Activated CD4-positive, alpha-beta T cell treated with anti-CD3 and anti-CD28 coated beads, Interleukin-2, amount 10 ng/mL, durations not matched to agents 7 days and 5 days (primary cell): ENCODE measurements at places on chromosomes 3 and 15.

- DNase-seq = no peak
- peak overlapping the region; percentile 5 for H3K27ac ChIP-seq
- peaks cover 46% of the 10 kb centered on the region for H3K4me1 ChIP-seq
- H3K36me3 ChIP-seq = peaks cover 5% of the 10 kb centered on the region
- no peaks in the 10 kb centered on the region for H3K27me3 ChIP-seq
These were observed 3.0 kb downstream of the DENND4A start for GRCh38 chr15:65789105-65789504.

GRCh38 chr15:79028411-79028964 lies 62.1 kb downstream of the RASGRF1 start:
- peak; percentile 37 for DNase-seq
- no peaks in the 10 kb centered on the region for H3K36me3 ChIP-seq
- H3K27ac ChIP-seq = no peak overlapping the region
- H3K4me3 ChIP-seq = no peak overlapping the region

- H3K27ac ChIP-seq = no peak overlapping the region
- no peak for DNase-seq
- peaks cover 23% of the 10 kb centered on the region for H3K4me1 ChIP-seq
- no peaks in the 10 kb centered on the region for H3K36me3 ChIP-seq
- peaks cover 51% of the 10 kb centered on the region for H3K27me3 ChIP-seq
These were observed 3.6 kb upstream of the RBPMS2 start for GRCh38 chr15:64779024-64779423.

- H3K36me3 ChIP-seq = peaks cover 32% of the 10 kb centered on the region
- H3K4me1 ChIP-seq = peaks cover 14% of the 10 kb centered on the region
- no peak overlapping the region for H3K27ac ChIP-seq
- no peak for DNase-seq
- H3K4me3 ChIP-seq = no peak overlapping the region
These were observed 25.7 kb downstream of the ATOSA start for GRCh38 chr15:52653431-52653964.

GRCh38 chr3:48412375-48413001 lies 17.4 kb downstream of the PLXNB1 start:
- no peaks in the 10 kb centered on the region for H3K36me3 ChIP-seq
- DNase-seq = no peak
- H3K4me3 ChIP-seq = no peak overlapping the region
- no peak overlapping the region for H3K27ac ChIP-seq

- H3K27me3 ChIP-seq = peaks cover 1% of the 10 kb centered on the region
- no peaks in the 10 kb centered on the region for H3K36me3 ChIP-seq
- H3K4me3 ChIP-seq = no peak overlapping the region
- H3K27ac ChIP-seq = no peak overlapping the region
- peaks cover 14% of the 10 kb centered on the region for H3K4me1 ChIP-seq
- no peak for DNase-seq
These were observed 71.2 kb downstream of the SSUH2 start for GRCh38 chr3:8573342-8573926.

GRCh38 chr3:44342176-44342790 lies 3.7 kb downstream of the TCAIM start:
- H3K27me3 ChIP-seq = no peaks in the 10 kb centered on the region
- H3K4me1 ChIP-seq = peaks cover 21% of the 10 kb centered on the region
- no peak for DNase-seq
- H3K36me3 ChIP-seq = peaks cover 7% of the 10 kb centered on the region
- no peak overlapping the region for H3K27ac ChIP-seq
- no peak overlapping the region for H3K4me3 ChIP-seq
